ENCODE measurements at places on chromosomes 7 and 10. TPM values are rescaled to one million over a fixed set of nuclear protein-coding genes. Genes with fewer than 3 reads are reported as not detected.

- DNase-seq = no peak
- H3K27ac ChIP-seq = no peak overlapping the region
- no peak overlapping the region for H3K4me3 ChIP-seq
- no peaks in the 10 kb centered on the region for H3K27me3 ChIP-seq
- H3K4me1 ChIP-seq = peaks cover 8% of the 10 kb centered on the region
- no peaks in the 10 kb centered on the region for H3K36me3 ChIP-seq
Observed at GRCh38 chr10:4117604-4118003, 332.6 kb upstream of the KLF6 start.

DNA sequence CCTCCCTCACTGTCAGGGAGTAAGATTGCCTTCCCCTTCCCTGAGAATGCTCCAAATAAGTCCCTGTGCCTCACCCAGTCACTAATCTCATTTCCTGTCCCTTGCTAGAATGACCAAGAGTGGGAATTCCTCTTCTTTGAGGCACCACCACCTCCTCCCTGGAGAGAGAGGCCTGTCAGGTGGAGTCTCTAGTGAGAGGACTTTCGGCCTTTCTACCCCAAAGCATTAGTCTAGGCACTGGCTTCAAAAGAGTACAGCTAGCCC lies 145.0 kb downstream of the PTPN20 start:
- H3K27ac ChIP-seq = no peak overlapping the region
- H3K36me3 ChIP-seq = no peaks in the 10 kb centered on the region
- no peak for DNase-seq
- no peaks in the 10 kb centered on the region for H3K27me3 ChIP-seq
- H3K4me3 ChIP-seq = no peak overlapping the region

CDC14C gene
- not detected for total RNA-seq

DNA sequence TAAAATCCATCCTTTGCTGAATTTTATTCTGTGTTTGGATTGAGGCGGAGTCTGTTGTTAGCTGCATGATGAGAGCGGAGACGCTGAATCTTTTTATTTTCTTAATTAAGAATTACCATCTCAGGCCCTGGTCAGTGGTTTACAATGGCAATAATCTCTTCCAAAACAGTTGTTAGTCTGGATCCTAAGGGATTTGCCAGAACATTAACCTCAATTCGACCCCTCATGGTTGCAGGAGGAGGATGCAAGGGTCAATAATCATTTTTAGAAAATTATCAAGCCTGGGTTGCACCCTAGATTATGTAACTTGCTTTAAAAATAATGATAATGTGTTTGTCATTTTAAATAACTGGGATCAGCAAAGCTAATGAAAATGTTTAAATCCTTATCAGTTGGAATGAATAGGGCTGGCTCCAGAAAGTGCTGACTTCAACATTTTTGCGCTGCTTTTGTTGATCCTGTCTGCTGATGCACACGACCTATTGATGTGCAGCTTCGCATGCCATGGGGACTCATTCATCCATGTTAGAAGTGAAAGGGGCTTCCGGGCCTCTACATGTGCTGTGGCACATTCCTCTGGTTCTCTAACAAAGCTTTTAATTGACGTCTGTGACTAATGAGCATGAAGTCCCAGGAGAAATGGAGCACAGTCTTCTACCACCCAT lies 80.7 kb upstream of the KIAA1217 start:
- no peaks in the 10 kb centered on the region for H3K36me3 ChIP-seq
- H3K27me3 ChIP-seq = no peaks in the 10 kb centered on the region
- H3K4me3 ChIP-seq = no peak overlapping the region
- H3K4me1 ChIP-seq = no peaks in the 10 kb centered on the region
- no peak overlapping the region for H3K27ac ChIP-seq

DNA sequence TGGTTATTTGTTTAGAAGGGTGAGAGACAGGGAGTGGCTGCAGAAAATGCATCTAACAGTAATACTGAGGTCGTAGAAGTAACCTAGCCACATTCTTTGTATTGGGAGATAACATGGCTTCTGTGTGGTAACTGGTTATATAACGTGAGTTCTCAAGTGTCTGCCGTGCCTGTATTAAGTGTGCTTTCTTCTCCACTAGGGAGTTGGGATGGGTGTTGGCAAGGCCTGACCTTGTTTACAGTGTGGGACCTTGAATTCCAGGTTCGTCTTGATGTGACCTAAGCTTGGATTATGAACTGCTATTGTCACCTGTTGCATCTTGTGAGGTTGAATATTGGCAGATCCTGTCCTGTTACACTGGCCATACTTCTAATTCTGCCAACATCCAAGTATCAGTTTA lies 145.3 kb upstream of the NAMPT start:
- H3K27ac ChIP-seq = no peak overlapping the region
- no peak for DNase-seq
- H3K36me3 ChIP-seq = no peaks in the 10 kb centered on the region
- no peak overlapping the region for H3K4me3 ChIP-seq
- H3K27me3 ChIP-seq = no peaks in the 10 kb centered on the region
- H3K4me1 ChIP-seq = no peaks in the 10 kb centered on the region

- no peak overlapping the region for H3K4me3 ChIP-seq
- H3K4me1 ChIP-seq = no peaks in the 10 kb centered on the region
- H3K27ac ChIP-seq = no peak overlapping the region
- DNase-seq = no peak
- H3K36me3 ChIP-seq = no peaks in the 10 kb centered on the region
Observed at GRCh38 chr7:49398236-49398635, 375.2 kb upstream of the VWC2 start.

- H3K27ac ChIP-seq = no peak overlapping the region
- H3K4me3 ChIP-seq = no peak overlapping the region
- no peak for DNase-seq
- no peaks in the 10 kb centered on the region for H3K27me3 ChIP-seq
- no peaks in the 10 kb centered on the region for H3K36me3 ChIP-seq
Observed at GRCh38 chr7:53602817-53603418, 567.5 kb downstream of the POM121L12 start.

DNA sequence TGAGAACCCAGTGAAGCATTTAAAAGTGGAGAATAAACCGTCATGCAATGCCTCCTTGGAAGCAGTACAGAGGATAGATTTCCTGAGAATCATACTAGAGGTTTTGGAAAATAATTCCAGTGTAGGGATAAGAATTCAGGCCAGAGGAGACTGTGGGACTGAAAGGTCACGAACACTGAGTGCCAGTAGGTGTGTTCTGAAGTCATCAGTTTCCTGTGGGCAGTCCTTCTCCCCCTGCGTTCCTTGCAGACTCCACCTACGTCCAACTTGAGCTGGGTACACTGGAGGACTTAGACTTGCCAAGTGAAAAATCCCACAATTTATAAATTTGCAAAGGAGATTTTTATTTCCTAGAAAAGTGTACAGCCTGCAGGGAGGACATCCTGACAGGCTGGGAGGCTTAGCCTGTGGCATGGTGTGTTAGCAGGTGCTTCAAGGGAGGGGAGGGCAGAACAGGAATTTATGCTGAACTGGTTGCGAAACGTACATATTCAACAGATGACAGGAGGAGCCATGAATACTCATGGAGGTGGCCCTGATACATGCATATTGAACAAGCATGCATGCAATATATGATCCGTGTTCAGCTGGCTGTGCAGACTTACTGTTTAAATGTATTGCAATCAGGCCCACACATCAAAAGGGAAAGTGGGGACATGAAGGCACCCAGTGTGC lies 72.9 kb upstream of the POM121L12 start:
- no peaks in the 10 kb centered on the region for H3K27me3 ChIP-seq
- no peaks in the 10 kb centered on the region for H3K36me3 ChIP-seq
- no peak overlapping the region for H3K4me3 ChIP-seq
- H3K27ac ChIP-seq = no peak overlapping the region
- no peak for DNase-seq
- H3K4me1 ChIP-seq = no peaks in the 10 kb centered on the region

DNA sequence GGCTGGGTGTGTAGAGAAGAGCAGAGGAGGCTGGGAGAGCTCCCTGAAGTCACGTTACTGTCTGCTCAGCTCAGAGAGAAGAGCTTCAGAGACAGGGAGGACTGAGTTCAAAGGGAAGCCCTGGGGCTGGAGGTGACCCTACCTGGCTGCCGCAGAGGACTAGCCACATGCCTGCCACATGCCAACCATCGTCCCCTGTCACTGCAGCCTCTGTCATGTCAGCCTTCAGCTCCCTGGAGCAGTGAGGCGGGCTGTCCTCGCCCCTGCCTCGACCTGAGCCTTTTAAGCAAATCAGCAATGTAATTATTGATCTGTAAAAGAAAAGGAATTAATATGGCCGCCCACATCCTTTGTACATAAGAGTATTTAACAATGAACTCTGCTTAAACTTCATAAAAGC lies 89.3 kb upstream of the RET start:
- DNase-seq = no peak
- no peaks in the 10 kb centered on the region for H3K4me1 ChIP-seq
- H3K4me3 ChIP-seq = no peak overlapping the region
- H3K36me3 ChIP-seq = no peaks in the 10 kb centered on the region

DNA sequence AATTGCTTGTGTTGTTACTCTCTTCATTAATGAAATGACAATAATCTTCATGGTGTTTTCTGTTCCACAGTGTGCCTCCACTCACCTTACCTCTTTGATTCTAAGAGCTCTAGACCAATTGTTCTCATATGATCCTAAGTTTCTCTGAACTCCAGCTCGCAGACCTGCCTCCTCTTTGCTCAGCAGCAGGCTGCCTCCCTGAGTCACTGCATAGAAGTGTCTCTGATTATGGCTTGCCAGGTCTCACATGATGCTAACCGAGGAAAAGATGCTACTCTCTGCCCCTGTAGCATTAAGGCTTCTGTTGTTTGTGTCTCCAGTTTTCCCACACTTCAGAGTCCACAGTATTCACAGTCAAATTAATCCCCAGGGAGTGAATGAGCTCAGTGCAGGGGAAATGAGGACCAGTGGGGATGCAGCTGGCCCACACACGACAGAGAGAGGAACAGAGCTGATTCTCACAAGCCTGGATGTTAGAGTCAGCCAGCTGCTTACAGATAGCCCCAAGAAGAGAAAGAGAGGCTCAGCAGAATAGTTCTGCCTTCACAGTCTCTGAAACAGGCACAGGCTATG lies 145.9 kb upstream of the EGR2 start:
- no peaks in the 10 kb centered on the region for H3K27me3 ChIP-seq
- H3K4me3 ChIP-seq = no peak overlapping the region
- DNase-seq = no peak
- no peak overlapping the region for H3K27ac ChIP-seq
- no peaks in the 10 kb centered on the region for H3K36me3 ChIP-seq

DNA sequence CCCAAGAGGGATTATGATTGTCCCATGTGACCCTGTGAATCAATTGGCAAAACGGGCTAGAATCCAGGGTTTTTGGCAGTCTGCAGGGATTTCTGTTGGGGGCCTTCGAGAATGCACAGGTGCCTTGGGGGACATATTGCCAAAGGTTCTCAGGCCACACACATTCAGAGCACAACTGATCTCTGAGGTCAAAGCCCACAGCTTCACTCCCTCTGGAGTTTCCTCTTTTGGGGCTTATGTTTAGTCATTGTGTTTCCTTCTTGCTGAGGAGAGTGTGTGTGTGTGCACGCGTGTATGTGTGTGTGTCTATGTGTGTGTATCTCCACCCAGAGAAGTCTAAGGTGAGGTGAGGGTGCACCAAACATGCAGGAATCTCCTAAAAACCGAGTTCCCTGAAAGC lies 8.8 kb downstream of the PPIF start:
- peaks cover 44% of the 10 kb centered on the region for H3K36me3 ChIP-seq
- H3K4me3 ChIP-seq = no peak overlapping the region
- no peaks in the 10 kb centered on the region for H3K27me3 ChIP-seq
- no peak for DNase-seq

DNA sequence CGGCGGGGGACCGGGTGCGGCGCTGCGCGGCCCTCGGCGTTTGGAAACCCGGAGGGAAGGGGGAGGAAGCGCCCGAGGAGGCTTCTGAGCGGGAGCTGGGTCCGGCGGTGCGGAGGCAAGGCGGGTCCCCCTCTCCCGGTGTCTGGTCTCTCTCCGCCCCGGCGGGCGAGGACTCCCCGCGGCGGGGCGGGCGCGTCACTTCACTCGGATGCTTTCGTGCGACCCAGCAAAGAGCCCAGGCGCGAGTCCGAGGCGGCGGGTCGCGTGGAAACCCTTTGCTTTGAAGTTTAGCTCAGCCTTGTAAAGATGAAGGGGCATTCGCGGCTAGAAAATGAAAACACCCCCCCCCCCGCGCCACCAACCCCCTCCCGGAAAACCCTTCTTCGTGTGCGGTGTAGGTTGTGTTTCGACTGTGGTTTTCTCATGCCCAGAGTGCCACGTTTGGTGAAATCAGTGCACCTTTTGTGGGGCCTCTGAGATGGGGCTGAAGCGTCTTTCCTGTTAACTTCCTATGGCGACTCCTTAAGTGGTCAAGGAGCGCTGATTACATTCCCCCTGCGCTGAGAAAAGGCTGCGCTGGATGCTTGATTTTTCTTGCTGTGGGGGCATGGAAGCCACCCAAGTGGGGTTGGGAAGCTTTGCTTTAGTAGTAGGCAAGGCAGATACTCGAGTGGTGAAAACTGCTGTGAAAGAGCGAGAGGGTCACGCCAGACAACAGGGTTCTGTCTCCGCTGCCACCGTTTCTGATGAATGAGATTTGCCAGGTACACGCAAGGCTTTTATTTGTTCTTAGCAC lies 876 bp downstream of the GNAI1 start:
- DNase-seq = no peak
- H3K27me3 ChIP-seq = no peaks in the 10 kb centered on the region
- H3K27ac ChIP-seq = peak overlapping the region; percentile 68
- H3K4me3 ChIP-seq = peak overlapping the region; percentile 44

STAM gene
- total RNA-seq = 16.5 TPM

DNA sequence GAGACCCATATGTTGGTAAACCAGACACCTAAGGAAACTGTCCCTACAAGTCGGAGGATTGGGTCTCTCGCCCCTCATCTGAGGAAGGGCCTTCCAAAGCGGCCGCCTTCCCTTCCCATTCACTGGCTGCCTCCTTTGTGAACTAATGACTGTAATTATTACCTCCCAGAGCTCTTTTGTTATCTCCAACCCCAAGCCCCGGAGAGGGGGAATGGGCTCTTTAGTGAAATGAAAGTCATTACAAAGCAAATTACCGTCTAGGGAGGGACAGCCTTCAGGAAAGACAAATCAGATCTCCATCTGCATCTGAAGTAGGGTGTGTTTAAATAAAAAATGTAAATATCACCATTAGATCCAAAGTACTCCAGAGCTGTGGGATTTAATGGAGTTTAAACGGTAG lies 2.6 kb upstream of the GAD2 start:
- no peak overlapping the region for H3K27ac ChIP-seq
- no peak for DNase-seq
- H3K36me3 ChIP-seq = no peaks in the 10 kb centered on the region
- no peaks in the 10 kb centered on the region for H3K4me1 ChIP-seq
- H3K27me3 ChIP-seq = peaks cover 31% of the 10 kb centered on the region
- H3K4me3 ChIP-seq = no peak overlapping the region

- no peaks in the 10 kb centered on the region for H3K4me1 ChIP-seq
- H3K4me3 ChIP-seq = no peak overlapping the region
- no peak overlapping the region for H3K27ac ChIP-seq
- H3K36me3 ChIP-seq = no peaks in the 10 kb centered on the region
- DNase-seq = no peak
Observed at GRCh38 chr10:18620856-18621255, 30.5 kb downstream of the NSUN6 start.

- no peak overlapping the region for H3K4me3 ChIP-seq
- H3K4me1 ChIP-seq = no peaks in the 10 kb centered on the region
- H3K27me3 ChIP-seq = no peaks in the 10 kb centered on the region
- no peak overlapping the region for H3K27ac ChIP-seq
Observed at GRCh38 chr10:48577158-48577557, 27.7 kb downstream of the ARHGAP22 start.
